RPMI7951 (cell line): ENCODE measurements at places on chromosomes 4 and X. TPM values are rescaled to one million over a fixed set of nuclear protein-coding genes. Genes with fewer than 3 reads are reported as not detected.
A peak's percentile ranks its signal among the peaks of the same experiment; 100 is the strongest.

DNA sequence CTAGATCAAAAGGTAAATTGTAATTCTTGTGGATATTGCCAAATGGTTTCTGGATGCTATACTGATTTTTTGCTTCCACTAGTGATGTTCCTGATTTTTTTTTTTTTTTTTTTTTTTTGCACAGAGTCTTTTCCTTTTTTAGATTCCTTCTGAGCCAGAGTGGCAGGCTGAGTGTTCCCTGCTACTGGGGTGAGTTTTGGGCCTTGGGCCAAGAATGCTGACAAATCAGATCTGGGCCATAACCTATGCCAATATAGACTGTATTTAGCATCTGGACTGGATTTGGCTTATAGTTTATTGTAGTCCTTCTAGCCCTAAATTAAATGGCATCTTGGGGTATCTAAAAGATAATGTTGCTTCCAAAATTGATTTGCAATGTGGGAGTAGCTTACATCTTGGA lies 52.8 kb downstream of the REPS2 start:
- DNase-seq: peak; percentile 12

DNA sequence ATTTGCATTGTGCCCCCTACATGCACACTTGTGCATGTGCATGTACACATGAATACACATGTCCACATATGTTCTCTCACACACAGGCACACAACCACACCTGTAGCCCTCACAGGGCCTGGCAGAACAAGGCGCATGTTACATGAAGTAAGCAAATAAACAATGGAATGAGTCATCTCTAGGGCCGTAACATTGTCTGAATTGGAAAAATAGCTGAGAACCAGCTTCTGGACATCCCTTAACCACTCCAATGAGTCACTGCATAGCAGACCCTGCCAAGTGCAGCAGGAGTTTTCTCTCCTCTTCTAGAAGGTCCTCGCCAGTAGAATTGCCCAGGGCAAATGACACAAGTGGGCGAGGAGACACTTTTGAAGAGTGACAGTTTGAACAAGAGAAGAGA lies 66.1 kb downstream of the MAGEA10 start:
- DNase-seq: peak; percentile 87

- DNase-seq: no peak
Measured at GRCh38 chrX:34563804-34564203, 93.3 kb downstream of the TMEM47 start.

GRCh38 chr4:94889946-94890345 lies 132.2 kb downstream of the BMPR1B start:
- DNase-seq: peak; percentile 14

DNA sequence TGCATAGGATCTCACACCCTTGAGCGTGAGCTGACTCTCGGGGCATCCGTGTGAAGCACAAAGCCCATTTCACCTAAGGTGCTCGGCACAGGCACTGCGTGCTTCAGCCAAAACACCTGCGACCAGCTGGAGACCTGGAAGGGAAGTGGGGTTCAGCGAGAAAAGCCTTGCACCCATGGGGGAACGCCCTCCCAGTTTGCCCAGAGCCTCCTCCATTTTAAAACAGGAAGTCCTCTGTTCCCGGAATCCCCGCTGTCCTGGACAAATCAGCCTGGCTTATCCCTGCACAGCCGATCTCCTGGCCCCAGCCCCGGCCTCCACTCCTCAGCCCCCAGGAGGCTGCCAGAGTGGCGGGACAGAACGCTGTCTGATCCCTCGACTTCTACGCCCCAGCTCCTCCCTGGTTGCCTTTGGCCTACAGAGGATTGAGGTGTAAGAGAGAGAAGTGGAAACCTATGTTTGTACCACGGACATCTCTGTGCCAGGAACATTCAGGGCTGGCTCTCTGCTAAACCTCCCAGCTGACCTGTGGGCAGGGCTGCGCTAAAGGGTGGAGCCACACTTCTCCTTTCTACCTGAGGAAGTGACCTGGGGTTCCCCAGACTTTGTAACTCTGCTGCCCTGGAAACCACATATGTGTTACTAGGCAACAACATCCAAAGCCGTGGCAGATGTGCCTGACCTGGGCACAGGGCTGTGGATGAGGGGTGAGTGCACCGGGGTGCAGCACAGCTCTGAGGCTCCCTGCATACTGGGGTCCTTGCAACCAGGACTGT lies 3.8 kb upstream of the C4orf50 start:
- DNase-seq: no peak

Gene FGF5
- total RNA-seq: 3.1 and 5.4 TPM in 2 replicates

DNA sequence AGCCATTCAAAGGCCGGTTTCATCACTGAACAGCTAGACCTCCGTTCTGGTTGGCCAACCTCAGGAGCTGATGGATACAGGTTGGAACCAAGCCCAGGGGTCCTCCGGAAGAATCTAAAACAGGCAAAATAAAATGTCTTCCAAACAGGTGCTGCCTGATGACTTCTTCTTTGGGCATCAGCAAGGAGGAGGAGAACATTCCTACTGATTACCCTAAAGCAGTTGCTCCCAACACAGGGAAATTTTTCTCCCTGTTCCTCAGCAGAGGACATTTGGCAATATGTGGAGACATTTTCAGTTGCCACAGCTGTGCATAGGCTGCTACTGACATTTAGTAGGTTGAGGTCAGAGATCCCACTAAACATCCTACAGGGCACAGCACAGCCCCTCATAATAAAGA lies 319.3 kb upstream of the PPARGC1A start:
- DNase-seq: no peak

- no peak for DNase-seq
Measured at GRCh38 chrX:63718010-63718694, 66.9 kb downstream of the ARHGEF9 start.

GRCh38 chr4:56764775-56765174 lies 56.7 kb downstream of the SPINK2 start:
- DNase-seq: peak; percentile 45

DNA sequence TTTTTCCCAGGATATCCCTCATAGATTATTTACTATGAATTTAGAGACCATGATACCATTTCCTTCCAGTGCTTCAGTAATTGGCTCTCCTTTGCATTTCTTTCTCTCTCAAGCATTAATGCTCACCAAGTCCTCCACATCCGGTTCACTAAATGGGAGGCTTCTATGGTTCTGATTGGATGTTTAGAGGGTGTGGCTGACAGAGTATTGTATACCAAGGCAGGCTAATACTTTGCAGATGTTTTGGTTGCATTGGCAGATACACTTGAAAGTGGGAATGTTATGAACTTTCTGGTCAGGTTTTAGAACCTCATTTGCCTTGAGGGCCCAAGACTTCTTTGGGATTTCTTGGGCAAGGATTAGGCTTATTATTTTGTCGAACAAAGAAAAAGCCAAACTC lies 24.2 kb downstream of the CBLL2 start:
- DNase-seq: peak; percentile 75

DNA sequence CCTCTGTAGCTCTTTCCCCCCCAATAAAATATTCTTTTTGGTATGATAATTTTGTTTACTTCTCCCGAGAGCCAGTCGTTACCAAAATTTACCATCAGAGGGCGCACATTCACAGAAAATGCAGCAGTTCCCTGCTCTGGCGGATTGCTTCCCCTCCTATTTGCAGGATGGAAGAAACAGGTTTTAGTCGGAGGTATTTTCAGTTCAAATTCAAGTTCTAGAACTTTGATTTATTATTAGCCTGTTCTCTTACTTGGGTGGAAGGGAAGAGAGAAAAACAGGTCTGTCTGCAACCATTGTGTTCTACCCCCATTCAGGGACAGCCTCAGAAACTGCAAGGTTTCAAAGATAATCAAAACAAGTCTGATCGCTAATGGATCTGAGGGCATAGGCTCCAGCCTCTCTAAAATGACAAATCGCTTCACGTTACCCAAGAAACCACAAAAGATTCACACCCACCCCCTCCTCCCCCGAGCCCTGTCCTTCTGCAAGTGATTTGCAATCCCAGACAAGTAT lies 263.8 kb upstream of the RPS6KA3 start:
- peak; percentile 46 for DNase-seq

- DNase-seq: no peak
Measured at GRCh38 chrX:57587062-57587461, 4.7 kb upstream of the ZXDB start.

Gene STARD8
- 10.2 and 11.6 TPM in 2 replicates for total RNA-seq

DNA sequence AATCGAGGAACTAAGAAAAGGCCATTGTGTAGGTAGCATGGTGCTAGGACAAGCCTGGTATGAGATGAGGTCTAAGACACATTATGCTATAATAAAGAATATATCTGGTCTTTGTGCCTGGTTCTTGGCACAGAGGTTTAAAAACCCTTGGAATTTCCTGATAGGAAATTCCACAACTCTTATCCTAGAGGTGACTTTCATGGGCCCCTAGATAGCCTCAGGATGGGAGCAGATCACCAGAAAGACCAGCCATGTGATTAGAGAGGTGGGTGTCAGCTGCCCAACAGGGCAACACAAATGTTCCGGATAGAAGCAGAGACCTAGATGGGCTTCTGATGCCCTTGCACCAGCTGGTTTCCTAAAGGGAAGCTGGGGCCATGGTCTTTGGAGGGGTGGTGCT lies 107.2 kb downstream of the SCD5 start:
- no peak for DNase-seq

Gene MAGEB17
- not detected in 2 replicates for total RNA-seq

GRCh38 chr4:169621731-169622492 lies 1.5 kb downstream of the CLCN3 start:
- DNase-seq: peak; percentile 74

DNA sequence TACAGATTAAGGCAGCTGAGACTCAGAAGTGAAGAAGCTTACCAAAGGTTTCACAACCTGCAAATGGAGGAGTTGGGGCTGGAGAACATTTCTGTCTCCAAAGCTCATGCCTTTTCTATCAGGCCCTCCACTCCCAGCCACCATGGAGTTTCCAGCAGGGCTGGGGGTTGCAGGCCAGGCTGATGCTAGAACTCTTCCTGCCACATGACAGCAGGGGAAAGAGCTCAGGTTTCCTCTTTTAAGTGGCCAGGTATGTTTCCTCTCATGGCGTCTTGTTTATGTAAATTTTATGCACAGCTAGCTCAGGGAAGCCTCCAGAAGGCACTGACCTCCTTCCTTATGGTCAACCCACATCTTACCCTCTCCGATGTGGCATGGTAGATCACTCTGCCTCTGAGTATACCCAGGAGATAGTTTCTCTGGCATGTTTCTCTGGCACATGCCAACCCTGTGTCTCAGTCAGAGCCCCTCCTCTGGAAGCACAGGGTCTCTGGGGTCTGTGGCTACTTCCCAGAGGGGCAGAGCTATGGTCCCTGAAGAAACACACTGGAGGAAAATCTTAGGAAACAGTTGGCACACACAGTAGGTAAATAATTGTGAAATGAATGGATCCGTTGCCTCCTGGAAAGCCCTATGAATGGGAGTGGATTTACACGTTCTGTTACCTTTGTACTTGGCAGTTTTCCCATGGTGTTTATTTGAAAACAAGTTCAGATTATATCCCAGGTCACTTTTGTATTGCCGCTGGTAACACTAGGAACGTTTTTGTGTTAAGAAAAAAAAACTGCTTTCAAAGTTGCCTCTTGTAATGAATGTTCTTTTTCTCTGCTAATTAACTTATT lies 28.9 kb downstream of the PDK3 start:
- DNase-seq: no peak

DNA sequence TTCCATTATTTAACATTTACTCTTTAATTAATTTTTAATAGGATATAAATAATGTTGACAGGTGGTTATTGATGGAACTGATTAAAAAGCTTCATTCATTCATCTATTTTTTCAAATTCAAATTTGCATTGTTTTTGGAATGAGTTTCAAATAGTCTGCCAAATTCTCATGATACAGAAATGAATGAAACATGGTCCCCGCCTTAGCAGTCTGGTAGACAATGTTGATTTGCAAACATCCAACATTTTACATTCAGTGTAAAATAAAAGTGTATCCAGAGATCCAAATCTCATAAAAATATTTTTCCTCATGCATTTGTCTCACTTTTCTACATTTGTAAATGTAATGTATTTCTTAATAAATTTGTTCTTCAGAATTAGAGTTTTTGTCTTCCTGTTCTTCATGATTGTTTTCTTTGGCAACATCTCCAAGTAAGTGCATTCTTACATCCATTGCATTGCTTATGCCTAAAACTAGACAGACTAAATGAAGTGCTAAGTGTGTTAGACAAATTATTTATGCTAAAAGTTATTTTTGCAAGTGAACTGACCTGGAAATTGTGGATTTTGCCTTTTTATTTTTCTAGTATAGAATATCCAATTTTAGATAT lies 142.3 kb downstream of the PCDH18 start:
- DNase-seq: no peak

Gene TCEAL5
- not detected in 2 replicates for total RNA-seq
